ENCODE measurements at places on chromosomes 11 and 22. TPM values are rescaled to one million over a fixed set of nuclear protein-coding genes. Genes with fewer than 3 reads are reported as not detected.

The SYT7 gene
- total RNA-seq = 1.8 TPM

The DRICH1 gene
- total RNA-seq = not detected

The OR4D5 gene
- total RNA-seq = not detected

The DERL3 gene
- total RNA-seq = 1.5 TPM

The OR10A6 gene
- not detected for total RNA-seq

The DBX1 gene
- not detected for total RNA-seq

The FGF4 gene
- not detected for total RNA-seq

Measured in gastrocnemius medialis (tissue), 4 donors.